ENCODE measurements at places on chromosomes 4 and X.

DNA sequence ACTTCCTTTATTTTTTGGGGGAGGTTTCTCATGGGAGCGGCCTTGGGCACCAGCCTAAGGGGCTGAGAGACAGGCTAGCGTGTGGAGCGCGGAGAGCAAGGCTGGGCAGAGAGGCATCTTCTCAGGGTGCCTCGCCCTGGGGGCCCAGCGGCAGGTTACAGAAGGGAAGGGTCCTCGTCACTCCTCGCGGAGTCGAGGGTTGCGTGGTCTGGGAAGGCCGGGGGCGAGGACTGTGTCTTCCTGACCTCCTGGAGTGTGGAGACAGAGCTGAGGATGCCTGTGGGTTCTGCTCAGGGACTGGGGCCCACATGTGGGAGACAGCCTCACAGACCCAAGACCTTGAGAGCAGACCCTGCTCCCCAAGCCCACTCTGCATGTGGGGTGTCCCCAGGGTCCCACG lies 79.6 kb upstream of the LRPAP1 start:
- no peak for DNase-seq

GRCh38 chr4:8090312-8090711 lies 68.3 kb downstream of the ABLIM2 start:
- no peak for DNase-seq

DNA sequence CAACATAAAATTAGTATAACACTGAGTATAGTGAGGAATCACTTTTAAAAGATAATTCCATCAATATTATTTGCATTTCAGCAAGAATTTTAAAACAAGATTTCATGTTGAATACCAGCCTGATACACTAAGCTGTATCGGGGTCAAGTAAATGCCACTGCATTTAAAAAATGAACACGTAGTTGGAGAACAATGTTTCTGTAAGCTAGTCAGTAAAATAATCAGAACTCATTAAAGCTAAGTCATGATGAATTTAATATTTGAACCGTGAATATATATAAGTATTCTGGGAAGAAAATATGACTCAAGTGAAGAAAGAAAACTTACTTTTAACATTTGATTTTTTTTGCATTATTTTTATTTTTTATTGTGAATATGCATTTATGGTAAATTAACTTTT lies 611.0 kb upstream of the PABPC4L start:
- DNase-seq, result no peak

DNA sequence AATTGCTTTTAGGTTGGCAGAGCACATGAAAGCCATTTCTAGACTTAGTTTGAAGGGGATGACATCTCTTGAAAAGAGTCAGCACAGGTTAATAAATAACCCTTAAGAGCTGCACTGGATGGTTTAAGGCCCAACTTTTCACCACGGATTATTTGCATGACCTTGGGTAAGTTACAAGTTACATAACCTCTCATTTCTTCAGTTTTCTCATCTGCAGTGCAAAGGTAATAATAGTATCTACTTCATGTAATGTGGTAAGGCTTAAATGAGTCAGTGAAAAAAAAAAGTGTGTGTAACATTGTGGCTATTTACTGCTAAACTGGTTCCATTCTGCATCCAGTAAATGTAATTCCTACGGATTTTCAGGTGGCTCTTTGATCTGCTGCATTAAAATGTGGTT lies 715.8 kb downstream of the CCSER1 start:
- DNase-seq, result no peak

- no peak for DNase-seq
Measured at GRCh38 chr4:100929758-100930157, 411.9 kb upstream of the EMCN start.

- no peak for DNase-seq
Measured at GRCh38 chrX:153952373-153953026, 8.1 kb upstream of the RENBP start.

DNA sequence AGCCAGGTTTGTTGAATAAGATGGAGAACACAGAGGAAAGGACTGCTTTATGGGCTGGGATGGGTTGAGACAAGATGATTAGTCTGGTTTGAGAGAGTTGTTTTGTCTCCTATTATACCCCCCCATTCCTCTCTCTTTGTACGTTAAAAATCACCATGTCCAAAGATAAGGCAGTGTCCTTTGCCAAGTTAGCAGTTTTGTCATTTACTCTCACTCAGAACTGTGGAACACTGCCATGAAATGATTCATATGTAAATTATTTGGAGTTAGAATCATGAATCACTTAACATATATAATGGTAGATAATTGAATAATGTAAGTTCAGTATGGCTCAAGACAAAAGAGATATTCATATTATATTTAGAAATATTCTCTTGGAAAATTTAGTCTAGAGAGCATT lies 151.3 kb downstream of the DCLK2 start:
- DNase-seq, result no peak

GRCh38 chrX:136542281-136542680 lies 10.3 kb downstream of the VGLL1 start:
- DNase-seq, result no peak

DNA sequence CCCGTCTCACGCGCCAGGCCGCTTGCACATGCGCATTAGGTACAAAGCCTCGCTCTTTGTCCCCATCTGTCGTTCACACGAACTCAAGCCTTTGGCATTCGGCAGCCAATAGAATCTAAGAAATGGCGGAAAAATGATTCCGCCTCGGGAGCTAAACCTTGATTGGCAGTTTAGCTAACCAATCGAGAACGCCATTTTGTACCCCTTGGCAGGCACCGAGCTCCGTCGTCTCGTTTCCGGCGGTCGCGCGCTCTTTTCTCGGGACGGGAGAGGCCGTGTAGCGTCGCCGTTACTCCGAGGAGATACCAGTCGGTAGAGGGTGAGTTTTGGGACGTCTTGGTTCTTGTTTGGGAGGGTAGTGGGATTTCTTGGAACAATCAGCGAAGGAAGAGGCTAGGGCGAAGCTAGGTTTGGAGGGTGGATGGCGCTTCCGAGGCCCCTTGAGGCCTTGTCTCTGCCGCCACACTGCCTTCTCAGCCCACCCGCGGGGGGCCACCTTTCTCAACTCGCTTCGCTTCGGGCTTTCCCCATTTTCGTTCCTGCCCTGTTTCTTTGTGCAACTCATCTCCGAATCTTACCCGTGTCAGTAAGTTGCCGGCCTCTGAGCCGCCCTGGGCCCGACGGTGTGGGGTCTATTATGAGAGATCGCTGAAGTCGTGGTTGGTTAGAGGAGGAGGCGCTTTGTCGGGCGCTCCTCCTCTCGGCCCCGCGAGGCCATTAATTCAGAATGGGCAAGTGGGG lies at the start of gene NONO:
Gene NONO, plus strand, starts transcription at position 233 of the 741 bp plus-strand sequence. CDS start 7,003 bp downstream, outside the sequence.
- peak; percentile 92 for DNase-seq

GRCh38 chr4:42531341-42532030 lies 125.4 kb downstream of the ATP8A1 start:
- DNase-seq, result no peak

GRCh38 chr4:83065266-83065665 lies 30.3 kb downstream of the COPS4 start:
- DNase-seq, result no peak

- no peak for DNase-seq
Measured at GRCh38 chr4:7908668-7909067, 31.0 kb downstream of the AFAP1 start.

Measured in endodermal cell (in vitro differentiated cells).